ENCODE measurements at places on chromosomes 12 and 14. TPM values are rescaled to one million over a fixed set of nuclear protein-coding genes. Genes with fewer than 3 reads are reported as not detected.

DNA sequence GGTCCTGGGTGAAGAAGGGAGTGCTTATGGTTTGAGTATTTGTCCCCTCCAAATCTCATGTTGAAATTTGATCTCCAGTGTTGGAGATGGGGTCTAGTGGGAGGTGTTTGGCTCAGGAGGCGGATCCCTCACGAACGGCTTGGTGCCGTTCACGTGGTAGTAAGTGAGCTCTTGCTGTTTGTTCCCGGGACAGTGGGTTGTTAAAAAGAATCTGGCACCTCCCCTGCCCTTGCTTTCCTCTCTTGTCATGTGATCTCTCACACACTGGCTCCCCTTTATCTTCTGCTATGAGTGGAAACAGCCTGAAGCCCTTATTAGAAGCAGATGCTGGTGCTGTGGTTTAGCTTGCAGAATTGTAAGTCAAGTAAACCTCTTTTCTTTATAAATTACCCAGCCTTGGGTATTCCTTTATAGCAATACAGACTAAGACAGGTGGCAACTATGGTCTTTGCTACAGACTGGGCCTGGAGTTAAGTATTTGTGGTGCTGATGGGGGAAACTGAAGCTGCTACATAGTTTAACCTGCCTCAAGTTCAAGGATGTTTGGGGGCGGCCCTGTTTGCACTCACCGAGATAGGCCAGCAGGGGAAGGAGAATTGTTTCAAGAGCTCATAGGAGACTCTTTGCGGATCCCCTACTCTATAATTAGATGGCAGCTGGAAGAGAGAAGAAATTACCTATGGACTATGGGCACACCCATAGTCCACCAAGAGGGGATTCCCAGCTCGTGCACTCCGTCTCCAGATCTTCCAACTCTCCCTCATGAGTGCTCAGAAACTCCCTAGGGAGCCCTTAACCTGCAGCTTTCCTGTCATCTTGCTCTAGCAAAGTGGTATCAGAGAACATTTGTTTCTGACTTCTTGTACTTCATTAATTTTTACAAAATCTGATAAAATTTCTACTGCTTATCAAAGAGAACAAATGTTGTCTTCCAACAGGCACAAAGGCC, 164.6 kb downstream of the SLC15A5 start:
- no peak for DNase-seq

- DNase-seq = no peak
These were observed 3.4 kb upstream of the ARHGAP5 start for GRCh38 chr14:32073537-32074189.

- DNase-seq = no peak
These were observed 40.0 kb upstream of the CAPRIN2 start for GRCh38 chr12:30794591-30795409.

- no peak for DNase-seq
These were observed 251.4 kb upstream of the RGS6 start for GRCh38 chr14:71680736-71681387.

- no peak for DNase-seq
These were observed 285.3 kb downstream of the ZFP36L1 start for GRCh38 chr14:68507544-68508081.

GRCh38 chr12:42086031-42086430, 58.6 kb downstream of the GXYLT1 start:
- no peak for DNase-seq

- DNase-seq = no peak
These were observed 40.2 kb downstream of the MOK start for GRCh38 chr14:102264775-102265174.

SIRT4 gene
- 0.66 TPM for total RNA-seq

SMCO2 gene
- not detected for total RNA-seq

MYF5 gene
- not detected for total RNA-seq

SLCO1B1 gene
- total RNA-seq = not detected

Measured in esophagus muscularis mucosa (tissue), 4 donors.